ENCODE measurements at places on chromosomes 13 and 19.
A peak's percentile ranks its signal among the peaks of the same experiment; 100 is the strongest.

- DNase-seq: no peak
These were observed 120.8 kb upstream of the ZNF507 start for GRCh38 chr19:32224371-32225244.

DNA sequence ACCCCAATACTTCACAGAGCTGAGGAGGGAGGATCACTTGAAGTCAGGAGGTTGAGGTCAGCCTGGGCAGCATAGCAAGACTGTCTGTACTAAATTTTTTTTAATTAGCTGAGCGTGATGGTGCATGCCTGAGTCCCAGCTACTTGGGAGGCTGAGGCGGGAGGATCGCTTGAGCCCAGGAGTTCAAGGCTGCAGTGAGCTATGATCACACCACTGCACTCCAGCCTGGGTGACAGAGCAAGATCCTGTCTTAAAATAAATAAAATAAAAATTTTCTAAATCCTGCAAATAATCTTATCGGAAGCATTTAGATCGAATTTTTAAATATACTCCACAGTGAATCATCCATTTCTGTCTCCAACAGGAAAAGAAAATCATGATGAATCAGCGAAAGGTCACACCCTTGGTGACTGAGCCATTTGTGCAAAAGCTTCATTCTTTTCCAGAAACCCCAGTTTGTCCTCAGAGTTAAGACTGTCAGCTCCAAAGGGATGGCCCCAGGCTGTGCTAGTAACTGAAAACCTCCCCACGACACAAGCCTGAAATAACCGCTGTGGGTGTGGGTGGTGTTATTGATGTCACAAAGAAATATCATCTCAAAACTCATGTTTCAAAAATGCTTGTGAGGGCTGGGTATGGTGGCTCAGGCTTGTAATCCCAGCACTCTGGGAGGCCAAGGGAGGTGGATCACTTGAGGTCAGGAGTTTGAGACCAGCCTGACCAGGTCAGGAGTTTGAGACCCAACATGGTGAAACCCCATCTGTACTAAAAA lies 167.6 kb downstream of the PTPRS start:
- no peak for DNase-seq

DNA sequence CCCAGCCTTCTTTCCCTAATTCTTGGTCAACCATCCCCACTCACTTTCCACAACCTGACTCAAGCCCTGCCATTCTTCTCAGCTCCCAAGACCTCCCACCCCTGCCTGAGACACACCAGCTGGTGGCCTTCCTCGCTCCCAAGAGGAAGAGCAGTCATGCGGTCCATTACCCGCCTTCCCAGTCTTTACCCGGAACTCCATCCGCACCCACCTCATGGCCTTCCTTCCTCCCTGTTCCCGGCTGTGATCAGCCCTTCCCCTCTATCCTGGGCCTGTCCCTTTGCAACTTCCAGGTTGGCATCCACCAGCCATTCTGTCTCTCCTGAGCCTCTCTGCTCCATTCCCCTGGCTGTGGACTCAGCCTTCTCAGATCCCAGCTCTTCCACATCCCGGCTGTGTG lies 18.6 kb upstream of the INSR start:
- DNase-seq: no peak

DNA sequence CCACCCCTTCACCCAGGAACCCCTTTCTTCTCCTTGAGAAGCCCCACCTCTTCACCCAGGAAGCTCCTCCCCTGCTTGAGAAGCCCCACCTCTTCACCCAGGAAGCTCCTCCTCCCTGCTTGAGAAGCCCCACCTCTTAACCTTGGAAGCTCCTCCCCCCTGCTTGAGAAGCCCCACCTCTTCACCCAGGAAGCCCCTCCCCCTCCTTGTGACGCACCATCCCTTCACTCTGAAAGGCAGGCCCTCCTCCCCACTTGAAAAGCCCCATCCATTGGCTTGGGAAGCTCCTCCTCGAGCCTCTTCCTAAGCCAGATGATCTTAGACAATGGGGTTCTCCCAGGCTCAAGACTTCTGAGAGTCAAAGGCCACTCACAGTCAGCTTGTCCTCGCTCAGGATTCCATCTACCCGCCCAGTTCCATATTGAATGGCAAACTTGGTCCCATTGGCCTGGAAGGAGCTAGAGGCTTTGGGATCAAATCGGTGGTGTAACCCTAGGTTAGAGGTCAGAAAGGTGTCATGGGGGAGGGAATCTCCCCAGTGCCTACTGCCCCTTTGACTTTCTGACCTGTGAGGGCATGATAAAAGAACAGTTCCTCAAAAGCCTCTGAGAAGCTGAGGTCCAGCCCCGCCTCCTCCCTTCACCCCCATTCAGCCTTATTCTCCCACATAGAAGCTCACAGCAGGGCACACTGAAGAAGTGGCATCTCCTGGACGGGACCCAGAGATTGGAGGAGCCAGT lies 4.0 kb downstream of the NAPSA start:
- DNase-seq: no peak

DNA sequence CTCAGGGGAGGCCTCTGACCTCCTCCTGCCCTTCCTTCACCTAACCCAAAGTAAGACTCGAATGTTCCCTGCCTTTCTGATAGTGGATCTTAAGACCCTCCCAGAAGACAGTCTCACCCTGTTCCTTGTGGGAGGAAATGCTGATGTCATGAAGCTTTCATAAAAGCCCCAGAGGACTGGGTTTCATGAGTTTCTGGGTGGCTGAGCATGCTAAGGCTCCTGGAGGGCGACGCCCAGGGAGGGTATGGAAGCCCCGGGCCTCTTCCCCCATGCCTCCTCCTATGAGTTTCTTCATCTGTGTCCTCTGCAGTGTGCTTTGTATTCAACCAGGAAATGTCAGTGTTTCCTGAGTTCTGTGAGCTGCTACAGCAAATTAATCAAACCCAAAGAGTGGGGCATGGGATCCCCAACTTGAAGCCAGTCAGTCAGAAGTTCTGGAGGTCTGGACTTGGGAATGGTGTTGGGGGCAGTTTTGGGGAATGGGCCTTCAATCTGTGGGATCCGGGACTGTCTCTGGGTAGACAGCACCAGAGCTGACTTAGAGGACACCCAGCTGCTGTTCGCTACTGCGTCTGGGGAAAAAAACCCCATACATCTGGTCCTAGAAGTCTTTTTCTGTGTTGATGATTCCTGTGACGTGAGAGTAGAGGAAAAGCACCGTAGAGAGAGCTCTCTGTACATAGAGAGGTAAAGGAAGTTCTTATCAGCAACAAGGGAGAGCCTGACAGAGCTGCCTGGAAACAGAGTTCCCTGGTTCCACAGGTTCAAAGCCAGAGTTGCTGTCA lies 2.0 kb upstream of the LILRB2 start:
- no peak for DNase-seq

DNA sequence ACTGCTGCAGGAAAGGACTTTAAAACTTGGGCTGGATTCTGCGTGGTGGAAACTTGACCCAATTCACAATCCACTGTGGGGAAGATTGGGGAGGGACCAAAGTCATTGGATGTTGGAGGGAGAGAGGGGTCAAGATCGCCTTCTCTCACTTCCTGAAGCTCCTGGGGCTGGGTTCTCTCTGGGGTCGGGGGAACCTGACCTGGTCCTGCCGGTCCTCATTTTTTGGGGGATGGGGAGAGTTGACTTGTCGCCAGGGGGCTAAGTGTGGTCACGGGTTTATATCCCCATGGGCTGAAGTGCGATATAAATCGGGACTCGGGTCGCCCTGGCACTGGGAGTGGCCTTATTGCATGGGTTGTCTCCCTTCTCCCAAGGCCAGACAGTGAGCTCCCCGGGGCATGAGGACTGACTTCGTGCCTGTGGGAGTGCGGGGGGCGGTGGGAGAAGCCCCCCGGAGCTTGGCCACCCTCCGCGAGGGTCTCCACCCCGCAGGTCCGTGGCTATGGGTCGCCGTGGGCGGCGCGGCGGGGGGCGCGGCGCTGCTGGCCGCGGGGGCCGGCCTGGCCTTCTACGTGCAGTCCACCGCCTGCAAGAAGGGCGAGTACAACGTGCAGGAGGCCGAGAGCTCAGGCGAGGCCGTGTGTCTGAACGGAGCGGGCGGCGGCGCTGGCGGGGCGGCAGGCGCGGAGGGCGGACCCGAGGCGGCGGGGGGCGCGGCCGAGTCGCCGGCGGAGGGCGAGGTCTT lies 6.3 kb downstream of the ICAM5 start:
- no peak for DNase-seq

GRCh38 chr13:20446900-20447299 lies 78.8 kb downstream of the CRYL1 start:
- DNase-seq: no peak

DNA sequence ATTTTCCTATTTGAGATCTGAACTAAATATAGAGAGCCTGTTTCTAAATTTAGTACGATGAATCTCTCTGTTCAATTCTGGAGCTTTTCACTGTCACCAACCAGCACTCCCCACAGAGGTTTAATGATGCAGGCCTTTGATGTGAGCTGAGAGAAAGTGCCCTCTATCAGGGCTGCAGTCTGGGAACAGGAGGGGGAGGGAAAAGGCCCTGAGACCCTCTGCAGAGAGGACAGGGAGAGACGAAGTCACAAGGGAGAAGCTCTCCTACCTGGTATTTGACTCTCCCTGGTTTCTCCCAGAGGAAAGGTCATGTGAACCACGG lies 206.8 kb upstream of the SOX1 start:
- DNase-seq: no peak

DNA sequence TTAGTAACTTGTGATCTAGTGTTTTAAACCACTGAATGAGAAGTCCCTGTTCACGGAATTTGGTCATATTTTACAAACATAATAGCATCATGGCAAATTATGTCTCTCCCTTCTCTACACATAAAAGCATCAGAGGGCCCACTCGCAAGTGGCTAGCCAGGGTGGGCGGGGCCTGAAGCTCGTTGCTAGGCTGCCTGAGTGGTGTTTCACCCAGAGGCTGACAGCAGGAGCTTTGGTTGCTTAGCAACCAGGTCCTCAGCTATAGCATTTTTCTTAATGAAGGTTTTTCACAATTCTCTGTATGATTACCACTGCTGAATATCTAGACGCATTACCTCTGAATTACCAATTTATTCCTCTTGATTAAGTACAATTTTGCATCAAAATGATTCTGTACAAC lies 126.5 kb downstream of the NALCN start:
- peak; percentile 95 for DNase-seq

GRCh38 chr13:86559901-86560300 lies 760.7 kb upstream of the SLITRK6 start:
- DNase-seq: no peak

Data from COR-L47 (cell line).